T-helper 2 cell (primary cell): ENCODE measurements at places on chromosomes 1 and 21.

- DNase-seq, result no peak
Measured at GRCh38 chr1:32468791-32469190, 3.9 kb downstream of the ZBTB8B start.

- no peak for DNase-seq
Measured at GRCh38 chr1:198548890-198549289, 8.4 kb upstream of the ATP6V1G3 start.

DNA sequence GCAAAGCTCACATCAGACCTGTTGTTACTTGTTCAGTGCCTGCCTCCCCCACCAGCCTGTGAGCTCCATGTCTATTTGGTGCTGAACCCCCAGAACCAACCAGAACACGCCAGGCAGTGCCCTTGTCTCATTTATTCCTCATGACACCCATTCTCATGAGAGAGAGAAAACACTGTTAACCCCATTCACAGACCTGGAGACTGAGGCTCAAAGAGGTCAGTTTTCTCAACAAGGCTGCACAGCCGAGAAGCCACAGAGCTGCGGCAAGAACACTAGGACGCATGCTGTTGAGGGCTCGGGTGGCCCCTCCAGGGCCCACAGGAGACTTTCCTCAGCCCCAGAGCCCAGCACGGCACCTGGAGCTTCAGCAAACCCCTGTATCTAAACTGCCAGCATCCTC, 13.1 kb downstream of the KCNN3 start:
- DNase-seq, result no peak

DNA sequence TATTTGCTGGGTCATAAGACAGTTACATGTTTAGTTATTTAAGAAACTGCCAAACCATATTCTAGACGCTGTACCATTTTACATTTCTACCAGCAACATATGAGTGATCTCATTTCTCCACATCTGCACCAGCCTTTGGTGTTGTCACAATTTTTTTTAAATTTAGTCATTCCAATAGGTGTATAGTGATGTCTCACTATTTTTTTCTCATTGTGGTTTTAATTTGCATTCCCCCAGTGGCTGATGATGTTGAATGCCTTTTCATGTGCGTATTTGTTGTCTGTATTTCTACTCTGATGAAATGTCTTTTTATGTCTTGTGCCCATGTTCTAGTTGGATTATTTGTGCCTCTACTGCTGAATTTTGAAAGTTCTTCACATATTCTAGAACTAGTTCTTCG, 38.4 kb downstream of the NFASC start:
- DNase-seq, result no peak

DNA sequence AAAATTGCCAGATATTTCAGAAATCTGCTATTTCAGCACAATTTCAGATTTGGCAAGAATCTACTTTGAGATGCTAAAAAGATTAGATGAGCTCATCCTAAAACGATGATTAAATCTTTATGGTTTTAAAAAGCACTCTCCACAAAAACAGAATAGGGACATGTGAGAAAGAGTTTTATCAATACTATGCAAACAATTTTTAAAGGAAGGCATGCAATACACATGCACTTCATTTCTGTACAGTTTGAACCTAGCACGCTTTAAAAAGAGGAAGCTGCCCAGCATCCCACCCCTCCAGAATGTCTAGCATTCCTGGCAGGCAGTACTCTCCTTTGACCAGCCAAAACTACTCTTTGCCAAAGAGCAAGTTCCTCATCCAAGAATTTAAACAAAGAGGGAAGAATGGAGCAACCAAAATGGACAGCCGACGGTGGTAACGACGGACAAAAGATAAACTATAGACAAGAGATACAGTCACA, 1.3 kb downstream of the ARHGAP29 start:
- no peak for DNase-seq

DNA sequence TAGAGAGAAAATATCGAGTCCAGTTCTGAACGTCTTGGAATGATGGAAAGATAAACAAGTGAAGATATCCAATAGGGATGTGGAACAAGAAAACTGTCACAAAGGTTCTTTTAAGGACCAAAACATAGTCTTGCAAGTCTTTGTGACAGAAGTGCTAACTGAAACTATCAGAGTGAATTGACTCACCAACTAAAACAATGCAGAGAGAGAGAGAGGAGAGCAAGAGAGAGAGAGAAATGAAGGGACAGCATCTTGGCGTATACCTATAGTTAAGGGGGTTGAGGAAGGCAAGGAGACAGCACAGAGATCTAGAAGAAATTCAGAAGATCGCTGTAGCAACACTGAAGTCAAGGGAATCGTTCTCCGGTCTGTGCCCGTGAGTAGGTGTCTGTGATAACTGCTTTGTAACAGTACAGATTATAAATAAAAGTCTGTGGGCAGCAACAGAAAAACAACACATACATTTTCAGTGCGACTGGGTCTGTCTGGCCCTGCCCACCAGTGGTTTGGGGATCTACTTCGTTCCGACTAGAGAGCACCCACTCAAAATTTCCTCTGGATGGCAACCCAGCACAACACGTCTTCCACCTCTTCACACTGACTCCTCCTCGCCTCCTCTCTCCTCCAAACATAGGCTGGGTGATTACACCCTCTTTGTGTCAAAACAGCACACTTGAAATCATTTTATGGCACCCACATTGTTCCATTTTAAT, 4.8 kb upstream of the COA6 start:
- no peak for DNase-seq

- DNase-seq, result peak; percentile 46
Measured at GRCh38 chr1:9201401-9202239, 33.0 kb upstream of the H6PD start.

GRCh38 chr1:184497959-184498723, 111.3 kb downstream of the C1orf21 start:
- no peak for DNase-seq

- DNase-seq, result peak; percentile 66
Measured at GRCh38 chr1:10694633-10695627, 101.5 kb downstream of the CASZ1 start.

GRCh38 chr1:204676043-204676442, 9.5 kb downstream of the LRRN2 start:
- no peak for DNase-seq
